ENCODE measurements at places on chromosomes 12 and 14. TPM values are rescaled to one million over a fixed set of nuclear protein-coding genes. Genes with fewer than 3 reads are reported as not detected.

GRCh38 chr12:54017878-54018467 is 9.2 kb downstream of the HOXC8 start:
- DNase-seq: peak; percentile 94

ZDHHC22 gene
- not detected for total RNA-seq

DNA sequence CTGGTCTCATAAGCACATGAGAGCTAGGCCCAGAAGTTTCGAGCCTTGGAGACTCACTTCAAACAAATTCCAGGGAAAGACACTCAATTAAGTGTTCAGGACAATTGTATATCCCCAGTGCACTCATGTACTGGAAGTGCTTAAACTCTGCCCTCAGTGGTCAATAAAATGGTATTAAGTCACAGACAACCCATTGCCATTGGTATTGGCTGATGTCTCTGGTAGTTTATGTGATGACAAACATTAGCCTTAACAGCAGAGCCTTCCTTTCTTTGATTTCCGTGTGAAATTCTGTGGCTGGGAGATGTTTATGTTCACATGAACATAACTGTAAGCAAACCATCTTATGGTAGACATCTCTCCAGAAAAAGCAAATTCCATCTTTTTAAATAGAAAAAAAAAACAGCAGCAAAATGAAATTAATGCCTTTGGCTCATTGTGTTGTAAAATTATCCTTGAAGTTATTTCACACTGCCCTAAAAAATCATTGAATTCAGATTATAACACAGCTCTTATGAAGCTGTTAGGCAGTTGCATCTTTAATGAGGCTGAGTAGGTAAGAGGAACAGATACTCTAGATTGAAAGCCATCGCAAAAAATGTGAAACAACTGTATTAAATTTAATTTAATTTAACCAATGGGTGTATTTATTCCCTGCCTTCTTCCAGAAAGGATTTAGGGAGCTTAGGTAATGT is 216.2 kb upstream of the PLEKHG7 start:
- no peak for DNase-seq

- DNase-seq: no peak
These were observed 90.5 kb downstream of the GALNT9 start for GRCh38 chr12:132238884-132239283.

GRCh38 chr12:115632308-115632707 is 645.2 kb downstream of the MED13L start:
- DNase-seq: no peak
